ENCODE measurements at places on chromosomes 6 and 20. TPM values are rescaled to one million over a fixed set of nuclear protein-coding genes. Genes with fewer than 3 reads are reported as not detected.
A peak's percentile ranks its signal among the peaks of the same experiment; 100 is the strongest.

DNA sequence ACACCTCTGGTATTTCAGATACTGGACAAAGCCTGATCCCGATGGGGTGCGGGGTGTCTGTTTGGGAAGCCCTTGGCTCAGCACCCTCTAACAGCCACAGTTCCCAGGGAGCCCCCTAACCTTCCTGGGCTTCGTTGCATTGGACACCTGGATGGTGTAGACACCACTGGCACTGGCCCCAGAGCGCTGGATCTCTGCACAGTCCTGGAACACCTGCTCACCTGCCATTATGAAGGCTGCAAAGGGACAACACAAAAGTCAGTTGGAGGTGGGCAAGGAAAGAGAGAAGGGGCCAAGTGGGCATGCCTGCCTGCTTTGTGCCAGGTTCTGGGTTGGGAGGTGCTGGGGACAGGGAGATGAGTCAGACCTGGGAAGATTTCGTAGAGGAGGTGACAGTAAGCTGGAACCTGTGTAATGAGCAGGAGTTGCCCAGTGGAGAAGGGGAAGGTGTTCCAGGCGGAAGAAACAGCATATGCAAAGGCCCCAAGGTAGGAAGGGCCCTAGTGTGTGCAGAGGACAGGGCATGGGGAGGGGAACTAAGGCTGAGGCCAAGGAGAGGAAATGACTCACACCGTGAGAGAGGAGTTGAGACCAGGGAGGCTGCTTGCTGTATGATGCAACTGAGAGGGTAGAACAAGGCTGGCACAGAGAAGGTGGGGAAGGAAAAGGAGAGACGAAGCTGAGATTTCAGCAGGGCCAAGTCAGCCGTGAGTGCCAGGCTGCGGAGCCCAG is 34.9 kb downstream of the ANGPT4 start:
- H3K4me3 ChIP-seq = no peak overlapping the region
- H3K27me3 ChIP-seq = no peaks in the 10 kb centered on the region
- H3K4me1 ChIP-seq = no peaks in the 10 kb centered on the region

DNA sequence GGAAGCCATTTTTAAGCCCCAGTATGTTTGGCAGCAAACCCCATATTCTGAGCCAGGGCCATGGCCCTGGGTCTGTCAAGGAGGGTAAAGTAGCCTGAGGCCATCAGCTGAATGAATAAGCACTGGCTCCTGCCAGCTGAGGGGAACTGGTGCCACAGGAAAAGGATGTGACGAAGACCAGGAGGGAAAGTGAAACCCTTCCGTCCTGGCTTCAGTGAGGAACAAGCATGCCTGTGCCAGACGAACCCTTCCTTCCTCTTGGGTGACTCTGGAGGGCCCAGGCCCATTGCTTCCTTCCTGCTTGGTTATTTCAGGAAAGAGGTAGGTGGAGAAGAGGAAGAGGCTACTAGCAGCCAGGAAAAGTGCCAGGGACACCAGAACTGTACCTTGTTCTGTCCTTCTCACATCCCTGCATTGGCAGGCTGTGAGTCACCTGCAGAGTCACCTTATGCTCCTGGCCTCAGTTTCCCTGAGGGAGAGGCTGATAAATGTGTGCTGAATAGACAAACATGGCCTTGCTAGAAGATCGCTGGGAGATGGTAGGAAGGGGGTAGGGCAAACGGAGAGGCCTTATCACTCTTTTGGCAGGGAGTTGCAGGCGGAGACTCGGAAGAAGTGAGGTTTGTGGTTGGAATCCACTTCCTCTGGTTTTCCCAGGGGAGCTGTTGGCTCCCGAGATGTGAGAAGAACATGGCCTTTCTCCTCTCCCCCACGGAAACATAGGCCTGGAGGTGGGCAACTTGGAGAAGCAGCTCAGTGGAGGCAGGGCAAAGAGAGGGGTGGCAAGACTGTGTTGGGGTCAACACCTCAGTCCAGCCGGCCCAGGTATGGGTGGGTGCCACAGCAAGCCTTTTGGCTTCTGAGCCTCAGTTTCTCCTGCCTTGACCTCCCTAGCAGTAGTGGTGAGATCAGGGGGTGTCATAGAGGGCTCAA is 37.4 kb downstream of the COX4I2 start:
- no peaks in the 10 kb centered on the region for H3K27me3 ChIP-seq
- H3K36me3 ChIP-seq = peaks cover 3% of the 10 kb centered on the region
- peaks cover 88% of the 10 kb centered on the region for H3K4me1 ChIP-seq

NDUFAF5 gene
- 23.6 TPM for total RNA-seq

UFL1 gene
- 38.5 TPM for total RNA-seq

GRCh38 chr20:47971058-47971791 is 185.9 kb upstream of the SULF2 start:
- H3K4me3 ChIP-seq = no peak overlapping the region
- H3K27me3 ChIP-seq = no peaks in the 10 kb centered on the region
- no peak overlapping the region for H3K27ac ChIP-seq
- no peaks in the 10 kb centered on the region for H3K4me1 ChIP-seq
- no peaks in the 10 kb centered on the region for H3K36me3 ChIP-seq

DNA sequence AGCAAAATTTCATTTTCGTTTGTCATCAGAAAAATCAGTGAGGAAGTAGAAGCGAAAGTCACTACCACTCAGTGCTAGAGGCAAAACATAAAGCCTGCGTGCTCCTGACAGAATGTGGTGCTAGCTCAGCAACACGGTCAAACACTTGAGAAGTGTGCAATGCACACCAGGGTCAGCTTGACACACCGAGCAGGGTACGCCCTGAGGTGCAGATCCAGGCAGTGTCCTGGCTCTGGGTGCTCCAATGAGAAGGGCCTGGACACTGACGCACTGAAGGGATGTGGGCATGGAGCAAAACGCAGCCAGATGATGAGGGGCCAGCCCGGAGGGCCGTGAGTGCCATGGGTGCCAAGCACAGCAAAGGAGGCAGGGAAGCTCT is 5.9 kb downstream of the RNASET2 start:
- H3K36me3 ChIP-seq = peaks cover 34% of the 10 kb centered on the region
- H3K4me3 ChIP-seq = peak overlapping the region; percentile 39
- peaks cover 79% of the 10 kb centered on the region for H3K4me1 ChIP-seq
- peak overlapping the region; percentile 92 for H3K27ac ChIP-seq
- H3K27me3 ChIP-seq = no peaks in the 10 kb centered on the region
- peak; percentile 40 for DNase-seq

DNA sequence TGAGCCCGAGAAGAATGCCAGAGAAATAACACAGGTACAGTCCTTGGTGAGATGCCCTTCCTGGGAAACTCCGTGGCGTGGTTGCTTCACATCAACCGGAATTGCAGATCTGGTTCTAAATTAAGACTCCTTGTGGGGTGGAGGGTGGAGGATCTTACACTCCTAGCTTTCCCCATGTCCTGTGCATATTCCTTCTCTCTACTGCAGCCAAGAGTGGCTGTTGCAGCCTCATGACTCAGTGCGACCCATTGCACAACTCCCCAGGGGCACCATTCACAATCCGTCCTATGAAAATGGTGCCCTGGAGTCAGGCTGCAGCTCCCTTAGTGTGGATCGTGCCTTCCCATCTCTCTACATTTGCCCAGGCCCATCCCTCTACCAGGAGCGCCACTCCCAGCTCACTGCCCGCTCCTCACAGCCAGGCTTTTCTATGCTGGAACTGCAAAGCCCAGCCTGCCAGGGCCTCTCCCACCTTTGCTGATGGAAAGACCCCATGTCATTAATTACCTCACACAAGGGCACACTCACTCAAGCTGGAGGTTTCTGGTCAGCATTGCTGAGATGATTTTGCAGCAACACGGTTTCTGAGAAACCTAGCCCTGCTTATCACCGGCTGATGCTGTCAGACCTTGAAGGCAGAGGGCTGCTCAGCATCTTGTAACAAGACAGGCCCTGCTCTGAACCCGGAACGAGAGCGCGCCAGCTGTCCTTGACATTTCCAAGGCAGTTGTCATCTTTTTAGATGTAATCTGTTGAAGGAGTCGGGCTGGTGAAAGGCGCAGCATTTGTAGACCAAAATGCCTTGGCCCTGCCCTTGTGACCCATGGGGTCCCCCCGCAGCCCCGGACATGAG is 39.7 kb downstream of the SIRPA start:
- no peak overlapping the region for H3K4me3 ChIP-seq
- H3K27me3 ChIP-seq = no peaks in the 10 kb centered on the region
- H3K4me1 ChIP-seq = no peaks in the 10 kb centered on the region
- no peak overlapping the region for H3K27ac ChIP-seq
